ENCODE measurements at places on chromosomes 3 and 15.

- no peak for DNase-seq
These were observed 310.2 kb downstream of the TBC1D5 start for GRCh38 chr3:17432236-17432635.

DNA sequence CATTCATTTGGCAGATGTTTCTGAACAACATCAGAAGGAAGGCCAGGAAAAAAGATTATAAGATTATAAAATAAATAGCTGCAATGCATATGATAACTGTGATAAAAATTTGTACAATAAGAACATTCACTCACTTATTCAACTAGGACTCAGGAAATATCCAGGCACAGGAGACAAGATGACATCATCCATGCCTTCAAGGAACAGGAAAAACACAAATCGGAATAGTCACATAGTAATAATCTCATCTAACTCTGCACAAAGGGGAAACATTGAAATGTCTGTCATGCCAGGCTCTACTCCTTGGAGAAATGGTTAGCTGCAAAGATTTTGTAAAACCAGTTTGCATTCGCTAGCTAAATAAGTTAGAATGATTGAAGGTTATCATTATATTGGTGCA, 233.5 kb upstream of the AGTR1 start:
- DNase-seq = no peak

GRCh38 chr3:38267662-38268061, 2.0 kb downstream of the SLC22A13 start:
- no peak for DNase-seq

DNA sequence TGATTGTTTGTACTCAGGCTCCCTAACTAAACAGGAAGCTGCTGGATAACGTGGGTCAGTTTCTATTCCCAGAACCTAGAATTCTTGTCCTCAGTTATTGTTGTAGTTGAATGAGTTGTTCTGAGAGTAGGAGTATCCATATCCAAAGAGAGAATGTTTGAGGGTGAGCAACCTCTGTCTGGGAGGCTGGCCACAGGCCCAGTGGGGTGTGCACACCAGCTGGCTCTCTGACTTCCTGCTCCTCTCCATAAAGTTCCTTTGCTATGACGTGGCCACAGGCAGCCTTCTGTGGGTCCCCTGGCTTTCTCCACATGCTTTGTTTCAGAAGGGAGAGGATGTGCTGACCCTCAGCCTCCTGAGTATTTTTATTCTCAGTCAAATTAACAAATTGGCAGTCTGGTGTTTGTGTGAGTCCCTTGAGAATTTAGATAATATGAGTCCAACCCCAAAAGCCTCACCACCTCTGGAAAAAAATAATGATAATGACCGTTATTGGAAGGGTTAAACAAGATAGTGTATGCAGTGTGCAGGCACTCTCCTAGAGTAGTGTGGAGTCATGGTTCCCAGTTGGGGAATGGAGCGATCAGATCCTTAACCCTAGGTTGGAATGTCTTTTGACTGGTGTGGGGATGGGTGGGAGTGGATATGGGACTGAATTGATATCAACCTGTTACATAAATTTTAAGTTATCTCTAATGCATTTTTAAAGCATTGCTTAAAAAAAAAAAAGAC, 47.6 kb upstream of the MED12L start:
- no peak for DNase-seq

DNA sequence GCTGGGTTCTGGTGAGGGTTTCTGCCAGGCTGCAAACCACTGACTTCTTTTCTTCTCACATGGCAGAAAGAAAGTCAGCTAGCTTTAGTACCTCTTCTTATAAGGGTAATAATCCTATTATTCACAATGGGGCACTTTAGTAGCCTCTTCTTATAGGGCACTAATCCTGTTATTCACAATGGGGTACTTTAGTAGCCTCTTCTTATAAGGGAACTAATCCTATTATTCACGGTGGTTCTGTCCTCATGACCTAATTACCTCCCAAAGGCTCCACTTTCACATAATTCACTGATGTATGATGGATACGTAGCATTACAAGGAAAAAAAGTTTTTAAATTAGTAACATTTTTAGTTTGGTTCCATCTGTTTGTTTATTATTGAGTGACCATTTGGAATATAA, 671.3 kb downstream of the NSUN3 start:
- no peak for DNase-seq

- peak; percentile 44 for DNase-seq
These were observed 55.7 kb downstream of the OXNAD1 start for GRCh38 chr3:16320711-16321110.

- no peak for DNase-seq
These were observed 117.9 kb upstream of the SPATA12 start for GRCh38 chr3:56942523-56942922.
